ENCODE measurements at places on chromosomes 6 and 20. TPM values are rescaled to one million over a fixed set of nuclear protein-coding genes. Genes with fewer than 3 reads are reported as not detected.
A peak's percentile ranks its signal among the peaks of the same experiment; 100 is the strongest.

- DNase-seq: no peak
Observed at GRCh38 chr6:73236144-73236750, 11.0 kb upstream of the KHDC1L start.

- DNase-seq: no peak
Observed at GRCh38 chr6:138948004-138948403, 40.0 kb downstream of the REPS1 start.

DNA sequence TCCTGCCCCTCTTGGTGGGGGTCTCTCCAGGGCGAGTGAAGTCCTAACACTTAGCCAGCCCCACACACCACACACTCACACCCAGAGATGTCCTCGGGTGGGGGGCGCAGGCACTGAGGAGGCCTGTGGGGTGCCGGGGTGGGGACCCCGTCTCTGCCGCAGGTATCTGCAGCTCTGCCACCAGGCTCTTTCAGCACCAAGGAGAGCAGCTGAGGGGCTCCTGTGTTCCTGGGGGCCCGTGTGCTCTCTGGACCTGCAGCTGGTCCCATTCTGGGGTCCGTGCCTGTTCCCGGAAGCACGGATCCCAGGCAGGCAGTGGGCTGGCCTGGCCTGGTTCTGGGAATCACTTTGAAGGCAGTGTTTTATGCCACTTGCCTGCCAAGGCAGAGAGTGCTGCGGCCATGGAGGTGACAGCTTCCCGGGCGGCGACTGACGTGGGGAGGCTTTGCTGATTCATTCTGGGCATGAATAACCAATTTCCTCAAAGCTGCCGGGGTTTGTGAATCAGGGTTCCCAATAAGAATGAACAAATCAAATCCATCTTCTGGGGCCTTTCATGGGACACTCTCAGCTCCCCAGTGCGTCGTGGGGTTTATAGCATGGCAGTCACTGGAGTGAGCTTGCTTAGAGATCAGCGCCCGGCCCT, 54.4 kb upstream of the SLCO4A1 start:
- no peak for DNase-seq

DNA sequence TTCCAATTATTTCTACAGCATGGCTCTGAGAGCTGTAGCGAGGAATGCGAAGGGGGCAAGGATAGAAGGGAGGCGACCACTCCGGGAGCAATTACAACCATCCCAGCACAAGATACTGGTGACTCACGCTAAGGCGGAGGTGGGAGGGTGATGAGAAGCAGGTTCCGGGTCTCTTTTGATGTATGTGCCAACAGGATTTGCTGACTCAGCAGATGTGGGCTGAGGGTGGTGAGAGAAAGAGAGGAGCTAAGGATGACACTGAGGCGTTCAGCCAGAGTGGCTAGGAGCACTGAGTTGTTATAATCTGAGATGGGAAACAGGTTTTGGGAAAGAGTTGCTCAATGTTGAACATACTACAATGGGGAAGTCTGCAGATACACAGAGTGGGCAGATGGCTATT, 9.3 kb upstream of the TXNDC5 start:
- no peak for DNase-seq

DNA sequence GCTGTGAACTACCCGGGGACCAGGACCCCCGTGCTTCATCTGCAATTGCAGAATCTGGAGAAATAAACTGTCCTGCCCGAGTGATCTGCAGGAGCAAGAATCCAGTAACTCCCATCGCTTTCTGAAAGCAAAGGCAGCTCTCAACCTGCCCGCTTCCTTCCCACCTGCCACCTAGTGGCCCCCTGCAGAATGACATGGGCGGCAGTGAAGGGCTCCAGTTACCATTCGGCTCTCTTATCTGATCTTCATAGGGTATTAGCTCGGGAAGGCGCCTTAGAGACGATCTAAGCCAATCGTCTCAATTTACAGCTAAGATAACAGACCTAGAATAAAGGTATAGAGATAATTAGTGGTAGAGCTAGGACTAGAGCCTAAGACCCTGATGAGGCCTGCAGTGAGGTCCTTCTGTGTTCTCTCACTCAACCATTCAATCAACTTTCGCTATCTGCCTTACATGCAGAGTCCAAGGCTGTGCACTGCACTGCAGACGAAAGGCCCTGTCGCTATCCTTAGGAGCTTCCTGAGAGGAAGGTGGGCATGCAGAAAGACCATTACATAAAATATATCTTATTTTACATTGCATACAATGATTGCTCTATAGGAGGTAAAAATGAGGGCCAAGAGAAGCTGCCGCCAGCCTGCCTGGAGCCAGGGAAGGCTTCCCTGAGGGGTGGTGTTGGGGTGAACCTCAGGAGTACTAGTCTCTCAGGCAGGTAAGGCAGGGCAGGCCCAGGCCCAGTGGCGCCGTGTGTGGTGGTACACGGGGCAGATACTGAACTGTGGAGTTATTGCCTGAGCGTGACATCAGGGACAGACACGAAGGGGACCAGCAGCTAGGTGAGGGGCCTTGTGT, 7.1 kb upstream of the PSMG4 start:
- DNase-seq: peak; percentile 85

DNA sequence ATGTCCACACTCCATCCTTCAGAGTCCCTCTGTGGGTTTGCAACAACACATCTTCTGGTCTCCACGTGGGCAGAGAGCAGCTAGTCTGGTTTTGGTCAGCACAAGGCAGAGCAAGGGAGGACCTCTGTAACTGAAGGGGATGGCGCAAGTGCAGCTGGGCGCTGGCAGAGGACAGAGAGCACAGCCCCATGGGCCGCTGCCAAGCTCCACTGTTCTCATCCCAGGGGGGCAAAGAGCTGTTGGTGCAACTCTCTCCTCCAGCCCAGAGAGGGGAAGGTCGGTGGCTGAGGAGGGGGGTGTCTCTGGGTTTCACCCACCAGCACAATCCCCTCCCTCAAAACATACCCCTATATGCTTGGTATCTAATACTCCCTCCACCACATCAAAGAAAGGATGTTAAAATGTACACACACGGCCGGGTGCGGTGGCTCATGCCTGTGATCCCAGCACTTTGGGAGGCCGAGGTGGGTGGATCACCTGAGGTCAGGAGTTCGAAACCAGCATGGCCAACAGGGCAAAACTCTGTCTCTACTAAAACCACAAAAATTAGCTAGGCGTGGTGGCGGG, 9.1 kb downstream of the ATP9A start:
- DNase-seq: no peak

DNA sequence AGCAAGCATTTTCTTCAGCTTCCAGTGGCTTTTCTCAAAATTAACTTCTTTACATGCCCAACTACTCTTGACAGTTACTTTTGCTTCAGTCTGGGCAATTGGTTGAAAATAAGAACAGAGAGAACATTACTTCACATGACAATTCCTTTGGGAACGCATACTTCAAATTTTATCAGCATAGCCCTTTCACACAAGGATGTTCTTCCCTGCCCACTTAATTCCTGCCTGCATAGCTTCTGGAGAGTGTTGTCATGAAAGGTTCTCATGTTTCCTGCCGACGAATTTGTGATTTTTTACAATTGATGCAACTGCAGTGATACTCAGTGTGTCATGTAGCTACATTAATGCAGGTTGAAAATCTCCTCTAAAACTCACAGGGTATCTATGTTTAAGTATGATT, 22.0 kb upstream of the SNRNP48 start:
- DNase-seq: no peak

DNA sequence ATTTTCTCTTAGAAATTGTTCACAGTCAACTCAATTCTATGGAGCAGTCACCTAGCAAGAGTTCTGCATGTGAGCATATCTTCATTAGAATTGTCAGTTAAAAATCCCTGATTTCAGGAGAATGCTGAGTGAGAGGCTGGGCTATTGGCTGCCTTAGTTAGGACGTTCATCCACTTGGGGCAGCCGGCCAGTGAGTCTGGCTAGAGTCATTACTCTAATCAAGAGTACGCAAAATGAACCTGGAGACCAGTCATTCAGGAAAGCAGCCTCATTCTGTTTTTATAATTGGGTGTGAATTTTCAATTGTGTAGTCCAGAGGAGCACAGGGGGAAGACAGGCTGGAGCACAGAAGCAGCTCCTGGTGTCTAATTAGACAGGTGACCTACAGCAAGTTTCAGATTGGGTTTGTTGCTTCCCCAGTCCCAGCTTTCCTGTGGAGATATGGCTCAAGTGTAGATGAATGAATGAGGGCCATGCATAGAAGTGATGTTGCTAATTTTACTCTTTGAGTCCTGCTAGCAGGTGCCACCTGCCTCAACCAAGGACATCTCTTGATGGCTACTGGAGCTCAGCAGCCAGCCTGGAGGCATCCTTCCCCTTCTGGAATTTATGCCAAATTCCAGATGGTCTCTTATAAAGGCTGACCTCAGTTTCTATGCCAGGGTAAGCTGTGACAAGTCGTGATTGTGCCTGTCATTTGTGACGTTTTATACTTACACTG, 265.7 kb downstream of the NKAIN2 start:
- no peak for DNase-seq

- no peak for DNase-seq
Observed at GRCh38 chr6:102229271-102229670, 835.8 kb downstream of the GRIK2 start.

- no peak for DNase-seq
Observed at GRCh38 chr6:159262586-159262985, 93.4 kb downstream of the FNDC1 start.

GRCh38 chr6:29834564-29835436, 7.2 kb downstream of the HLA-G start:
- DNase-seq: no peak

DNA sequence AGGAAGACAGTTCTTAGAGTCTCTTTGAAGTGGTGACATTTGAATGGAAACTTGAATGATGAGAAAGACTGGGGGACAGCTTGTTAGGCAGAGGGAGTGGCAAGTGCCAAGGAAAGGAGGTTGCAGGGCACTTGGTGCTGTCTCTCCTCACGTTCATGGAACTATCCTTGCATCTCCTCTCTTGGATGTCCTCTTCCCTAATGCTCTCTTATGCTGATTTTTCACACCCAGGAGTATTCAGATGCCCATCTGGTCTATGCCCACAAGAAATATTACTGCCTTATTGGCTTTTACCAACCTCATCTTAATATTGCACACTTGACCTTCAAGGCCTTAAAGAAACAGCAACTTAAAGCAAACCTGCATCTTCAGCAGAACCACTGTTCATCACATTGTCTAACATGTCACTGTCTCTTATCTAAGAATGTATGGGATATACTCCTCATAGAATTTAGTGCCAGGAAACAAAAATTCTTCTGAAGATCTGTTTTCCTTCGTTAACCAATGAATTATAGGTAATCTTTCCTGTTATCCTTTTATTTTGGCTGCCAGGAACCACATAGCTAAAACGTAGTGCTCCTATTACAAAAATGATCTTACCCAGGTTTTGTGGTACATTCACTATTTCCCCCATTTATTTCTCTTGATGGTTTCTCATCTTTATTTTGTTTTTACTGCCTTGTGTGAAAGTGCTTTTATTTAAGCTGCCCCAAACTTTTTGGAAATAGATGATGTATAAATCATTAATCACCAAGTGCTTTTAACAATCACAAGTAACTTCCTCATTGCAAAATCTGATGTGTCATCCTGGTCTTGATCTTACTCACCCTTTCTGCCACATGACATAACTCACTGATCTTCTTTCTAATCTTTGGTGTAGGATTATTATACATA, 12.8 kb downstream of the RGS17 start:
- no peak for DNase-seq

DNA sequence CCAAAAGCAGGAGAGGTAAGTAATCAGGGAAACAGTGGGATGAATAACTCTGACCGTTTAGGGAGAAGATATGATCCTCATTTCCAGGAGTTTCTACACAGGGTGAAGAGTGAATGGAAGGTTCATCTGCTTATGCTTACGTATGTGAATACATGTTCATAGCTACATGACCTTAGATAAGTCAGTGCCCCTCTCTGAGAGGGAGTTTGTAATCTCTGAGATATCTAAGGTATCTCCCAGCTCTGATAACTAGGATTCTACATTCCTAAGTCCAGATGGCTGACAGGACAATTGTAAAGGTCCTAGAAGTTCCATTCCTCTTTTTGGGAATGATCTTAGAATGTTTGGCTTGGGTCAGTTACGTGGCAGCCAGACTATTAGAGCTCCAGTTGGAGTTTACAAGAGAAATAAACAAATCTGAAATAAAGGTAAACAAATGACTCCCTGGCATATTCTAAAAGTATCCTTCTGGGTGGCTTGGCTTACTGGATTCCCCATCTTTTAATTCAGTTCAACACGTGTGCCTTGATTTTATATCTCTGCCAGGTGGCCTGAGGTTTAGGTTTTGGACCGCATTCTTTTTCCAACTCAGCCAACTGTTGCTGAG, 15.8 kb downstream of the PROCR start:
- no peak for DNase-seq

- DNase-seq: no peak
Observed at GRCh38 chr6:51120016-51120415, 301.3 kb downstream of the TFAP2B start.

DNA sequence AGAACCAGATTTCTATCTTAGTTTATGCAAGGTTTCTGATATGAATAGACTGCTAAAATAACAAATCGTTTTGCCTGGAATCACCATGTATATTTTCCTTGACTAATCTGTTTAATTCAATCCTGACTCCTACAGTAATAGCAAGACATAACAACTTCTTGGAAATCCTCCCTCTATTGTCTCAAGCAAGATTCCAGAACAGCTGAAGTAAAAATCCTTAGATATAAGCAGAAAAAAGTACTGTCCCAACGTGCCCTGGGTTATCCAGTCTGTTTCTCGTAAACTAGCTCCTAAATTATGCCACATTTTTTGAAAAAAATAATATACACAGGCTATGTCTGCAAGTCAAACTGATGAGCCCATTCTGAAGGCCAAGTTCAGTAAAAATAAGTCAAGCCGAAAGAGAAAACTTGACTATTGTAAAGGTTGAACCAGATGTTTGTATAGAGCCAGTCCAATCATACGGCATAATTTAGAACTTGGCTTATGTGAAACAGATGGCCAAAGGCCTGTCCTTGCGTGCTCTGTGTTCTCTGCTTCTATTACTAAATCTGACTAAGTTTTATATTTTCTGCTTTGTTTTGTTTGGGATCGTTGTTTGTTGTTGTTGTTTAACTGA, 341.6 kb upstream of the NRSN1 start:
- peak; percentile 45 for DNase-seq

- DNase-seq: no peak
Observed at GRCh38 chr6:390914-391558, 516 bp upstream of the IRF4 start.

DNA sequence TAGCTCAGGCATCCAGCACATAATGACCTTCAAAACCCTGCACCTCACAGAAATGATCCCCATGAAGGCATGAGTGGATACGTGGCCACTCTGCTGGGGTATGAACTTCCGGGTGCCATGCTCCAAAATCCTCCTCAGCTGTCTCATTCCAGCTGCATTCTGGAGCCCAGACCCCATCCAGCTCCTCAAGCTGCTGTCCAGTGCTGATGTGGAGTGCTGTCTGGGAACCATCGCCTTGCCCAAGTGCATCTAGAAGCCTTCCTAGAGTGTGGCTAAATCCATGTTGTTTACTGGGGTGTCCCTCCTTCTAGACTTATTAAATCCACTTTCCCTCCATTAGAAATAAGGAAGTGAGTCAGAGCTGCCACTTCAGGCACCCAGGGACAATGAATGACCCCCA, 130.8 kb upstream of the PTPRT start:
- no peak for DNase-seq

The WFDC2 gene
- not detected for polyA plus RNA-seq

The RIPK1 gene
- polyA plus RNA-seq: 13.3 TPM

The DDX43 gene
- 0.62 TPM for polyA plus RNA-seq

The TUBB1 gene
- polyA plus RNA-seq: 0.44 TPM

The SLC24A3 gene
- 21.7 TPM for polyA plus RNA-seq

The KCNK16 gene
- not detected for polyA plus RNA-seq

The CHRNA4 gene
- 2.5 TPM for polyA plus RNA-seq

The RAET1E gene
- polyA plus RNA-seq: 0.64 TPM
